ENCODE measurements at places on chromosomes 11 and 22.

DNA sequence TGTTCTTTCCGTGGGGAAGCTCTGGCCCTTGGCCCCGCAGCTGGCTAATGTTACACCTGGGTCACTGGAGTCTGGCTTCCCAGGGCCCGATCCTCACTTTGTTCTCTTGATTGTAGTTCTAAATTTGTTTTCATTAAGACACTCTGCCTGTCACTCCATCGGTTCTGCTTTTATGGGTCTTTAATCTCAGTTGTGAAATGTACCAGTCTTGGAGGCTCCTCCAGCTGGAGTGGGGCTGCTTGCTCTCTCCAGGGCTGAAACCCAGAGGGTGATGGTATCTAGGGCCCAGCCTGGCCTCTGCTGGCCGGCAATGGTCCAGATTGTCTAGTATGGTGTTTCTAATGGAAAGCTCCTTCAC lies 352.9 kb downstream of the TENM4 start:
- DNase-seq: no peak

DNA sequence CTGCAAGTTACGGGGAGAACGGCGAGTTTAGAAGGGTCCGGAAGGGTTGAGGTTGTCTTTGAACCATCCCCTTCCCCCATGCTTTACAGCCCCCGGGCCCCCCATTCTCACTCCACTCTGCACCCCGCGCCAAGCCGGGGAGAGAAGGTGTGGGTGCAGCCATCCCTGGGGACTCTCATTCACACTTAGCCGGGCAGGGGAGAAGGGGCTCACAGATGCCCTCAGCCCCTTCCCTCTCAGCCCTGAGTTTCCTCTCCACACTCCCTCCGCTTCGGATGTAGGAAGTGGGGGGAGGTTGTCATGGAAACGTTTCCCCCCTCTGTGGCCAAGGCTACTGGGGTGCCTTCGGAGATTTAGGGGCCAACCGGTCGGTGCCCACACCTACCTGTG lies 334 bp downstream of the CADM1 start:
- no peak for DNase-seq

DNA sequence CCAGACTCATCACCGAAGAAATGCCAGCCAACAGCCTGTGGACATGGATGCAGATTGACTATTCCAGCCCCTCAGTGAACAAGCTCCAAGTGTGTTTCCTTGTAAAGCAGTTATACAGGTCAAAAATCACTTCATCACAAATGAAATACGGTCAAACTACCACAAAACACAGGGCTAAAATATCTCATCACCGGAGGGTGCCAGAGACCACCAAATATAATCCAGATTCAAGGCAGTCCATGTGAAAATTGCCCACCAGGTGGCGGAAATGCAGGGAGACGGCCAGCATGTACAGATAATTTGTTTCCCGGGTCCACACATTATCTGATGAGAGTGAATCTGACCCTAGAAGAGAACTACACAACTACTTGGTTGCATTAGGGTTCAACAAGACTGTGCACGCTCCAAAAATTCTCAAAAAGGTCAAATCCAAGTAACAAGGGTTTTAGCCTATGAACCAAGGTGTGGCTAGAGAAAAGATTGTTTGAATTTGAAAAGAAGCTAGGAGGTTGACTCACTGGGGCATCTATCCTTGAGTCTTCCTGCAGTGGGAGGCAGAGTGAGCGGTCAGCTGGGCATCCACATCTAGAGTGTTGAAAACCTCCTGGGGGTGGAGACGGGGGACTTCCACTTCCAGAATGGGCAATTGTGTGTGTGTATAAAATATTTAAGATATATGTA lies 71.7 kb downstream of the IGLL5 start:
- peak; percentile 58 for DNase-seq

GRCh38 chr11:73940801-73941570 lies 9.8 kb upstream of the DNAJB13 start:
- no peak for DNase-seq

DNA sequence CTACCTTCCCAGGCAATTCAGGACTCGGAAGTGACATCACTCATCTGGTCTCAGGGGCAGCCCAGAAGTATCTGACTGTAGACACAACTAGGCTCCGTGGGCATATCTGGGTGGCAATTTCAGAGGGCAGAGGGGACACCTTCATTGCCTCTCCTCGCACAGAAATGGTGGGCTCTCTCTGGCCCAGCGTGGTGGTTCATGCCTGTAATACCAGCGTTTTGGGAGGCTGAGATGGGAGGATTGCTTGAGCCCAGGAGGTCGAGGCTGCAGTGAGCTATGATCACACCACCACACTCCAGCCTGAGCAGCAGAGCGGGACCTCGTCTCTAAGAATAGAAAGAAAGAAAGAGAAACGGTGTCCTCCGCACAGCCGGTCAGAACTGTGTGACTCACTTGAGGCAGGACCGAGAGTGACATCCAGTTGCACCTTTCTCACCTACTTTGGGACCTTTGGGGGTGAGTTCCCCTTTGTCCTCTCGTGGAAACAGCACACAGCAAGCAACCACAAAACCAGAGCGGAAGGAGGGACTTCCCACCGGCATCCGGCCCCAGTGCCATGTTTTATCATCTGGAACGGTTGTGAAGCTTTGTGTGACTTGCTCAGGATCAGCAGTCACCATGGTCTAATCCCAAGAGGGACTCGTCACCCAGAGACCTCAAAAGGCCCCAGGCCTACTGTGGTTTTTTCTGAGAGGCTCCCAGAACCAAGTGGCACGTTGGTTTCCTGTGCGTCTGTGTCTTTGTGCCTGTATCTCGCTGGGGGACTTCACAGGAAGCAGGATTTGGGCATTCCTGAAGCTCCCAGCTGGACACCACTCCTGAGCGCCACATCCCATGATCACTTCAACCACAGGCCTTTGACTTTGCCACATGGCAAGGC lies 38.4 kb upstream of the EMID1 start:
- DNase-seq: no peak

- DNase-seq: no peak
Measured at GRCh38 chr11:21514316-21514715, 678.6 kb upstream of the ANO5 start.

Data from DMS153 (cell line).